Coronary artery (tissue), 2 donors: ENCODE measurements at places on chromosomes 2 and 18.

- DNase-seq = no peak
Observed at GRCh38 chr2:169715379-169716237, 18.0 kb upstream of the KLHL23 start.

- no peak for DNase-seq
Observed at GRCh38 chr2:239201531-239201876, 199.3 kb downstream of the HDAC4 start.

DNA sequence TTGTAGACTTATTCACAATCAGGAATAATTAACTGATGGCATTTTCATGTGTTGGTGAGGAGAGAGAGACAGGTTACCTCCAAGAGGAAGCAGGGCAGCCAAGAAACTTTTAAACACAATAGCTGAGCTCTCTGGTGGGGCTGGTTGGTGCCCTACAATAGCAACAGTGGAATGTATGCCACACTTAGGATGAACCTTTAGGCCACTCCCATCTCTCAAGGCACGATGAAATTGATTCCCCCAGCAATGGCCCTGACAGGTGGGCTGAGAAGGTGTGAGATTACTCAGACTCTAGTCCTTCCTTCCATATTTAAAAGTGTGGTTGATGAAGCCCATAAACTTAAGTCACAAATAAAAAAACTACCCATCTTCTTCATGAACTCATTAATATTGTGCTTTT lies 219.4 kb upstream of the CYRIA start:
- DNase-seq = no peak

- DNase-seq = no peak
Observed at GRCh38 chr2:225487878-225488416, 88.4 kb downstream of the NYAP2 start.

DNA sequence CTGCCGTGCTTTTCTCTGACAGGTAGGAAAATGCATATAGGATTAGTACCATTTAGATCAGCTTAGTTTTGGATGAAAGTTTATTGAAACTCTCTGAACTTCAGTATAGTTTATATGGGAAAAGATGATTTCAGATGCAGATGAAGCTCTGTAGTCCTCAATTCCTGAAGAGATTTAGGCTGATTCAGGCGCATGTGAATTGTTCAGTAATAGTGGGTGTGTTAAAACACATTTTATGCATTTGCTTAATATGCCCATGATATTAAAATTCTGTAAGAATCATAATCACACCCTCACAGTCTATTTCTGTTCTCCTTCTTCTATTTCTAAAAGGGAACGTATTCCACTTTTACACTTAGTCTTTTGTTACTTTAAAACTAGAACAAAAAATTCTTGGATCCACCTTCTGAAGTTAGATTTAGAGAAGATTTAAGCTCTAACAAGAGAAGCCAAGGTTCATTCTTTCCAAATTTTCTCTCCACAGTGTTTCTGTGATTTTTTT lies 44.5 kb upstream of the FAM237A start:
- DNase-seq = no peak

- DNase-seq = no peak
Observed at GRCh38 chr2:26020231-26020640, 13.6 kb upstream of the RAB10 start.

GRCh38 chr2:26325851-26326250 lies 20.1 kb upstream of the SELENOI start:
- no peak for DNase-seq

- DNase-seq = peak; percentile 77
Observed at GRCh38 chr18:21110713-21111345, 784 bp downstream of the ROCK1 start.

DNA sequence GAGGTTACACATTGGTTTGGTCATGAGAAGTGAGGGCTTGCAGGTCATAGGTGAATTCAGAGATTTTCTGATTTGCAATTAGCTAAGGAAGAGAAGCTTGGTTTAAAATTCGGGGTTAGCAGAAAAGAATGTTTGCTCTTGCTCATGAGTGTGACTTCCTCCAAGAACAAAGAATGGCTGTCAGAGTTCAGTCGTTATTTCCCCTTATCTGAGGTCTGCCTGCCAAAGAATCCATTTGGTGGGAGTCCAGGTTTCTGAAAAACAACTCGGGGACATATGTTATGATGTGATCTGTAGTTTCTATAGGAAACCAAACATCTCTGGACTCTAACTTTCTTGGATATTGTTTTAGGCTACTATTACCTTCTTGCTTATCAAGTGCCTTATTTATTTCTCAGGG lies 3.2 kb upstream of the UGT1A6 start:
- DNase-seq = no peak

DNA sequence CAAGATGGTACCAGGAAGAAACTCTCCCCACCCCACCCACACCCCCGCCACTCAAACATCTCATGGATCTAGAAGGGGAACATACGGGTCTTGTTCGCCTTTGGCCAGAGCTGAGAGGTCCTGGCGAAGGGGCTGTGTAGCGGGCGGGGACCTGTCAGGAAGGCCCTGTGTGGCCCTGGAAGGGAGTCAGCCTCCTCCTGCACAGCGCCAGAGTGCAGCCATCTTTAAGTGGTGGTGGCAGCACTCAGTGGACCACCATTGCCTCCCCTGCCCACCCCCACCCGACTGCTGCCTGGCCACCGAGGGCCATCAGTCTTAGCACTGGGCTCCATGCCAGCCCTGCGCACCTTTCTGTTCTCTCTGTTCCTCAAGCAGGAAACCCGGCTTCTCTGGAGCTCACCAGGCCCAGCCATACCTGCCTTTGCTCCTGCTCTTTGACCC lies 11.6 kb upstream of the FAHD2A start:
- no peak for DNase-seq

DNA sequence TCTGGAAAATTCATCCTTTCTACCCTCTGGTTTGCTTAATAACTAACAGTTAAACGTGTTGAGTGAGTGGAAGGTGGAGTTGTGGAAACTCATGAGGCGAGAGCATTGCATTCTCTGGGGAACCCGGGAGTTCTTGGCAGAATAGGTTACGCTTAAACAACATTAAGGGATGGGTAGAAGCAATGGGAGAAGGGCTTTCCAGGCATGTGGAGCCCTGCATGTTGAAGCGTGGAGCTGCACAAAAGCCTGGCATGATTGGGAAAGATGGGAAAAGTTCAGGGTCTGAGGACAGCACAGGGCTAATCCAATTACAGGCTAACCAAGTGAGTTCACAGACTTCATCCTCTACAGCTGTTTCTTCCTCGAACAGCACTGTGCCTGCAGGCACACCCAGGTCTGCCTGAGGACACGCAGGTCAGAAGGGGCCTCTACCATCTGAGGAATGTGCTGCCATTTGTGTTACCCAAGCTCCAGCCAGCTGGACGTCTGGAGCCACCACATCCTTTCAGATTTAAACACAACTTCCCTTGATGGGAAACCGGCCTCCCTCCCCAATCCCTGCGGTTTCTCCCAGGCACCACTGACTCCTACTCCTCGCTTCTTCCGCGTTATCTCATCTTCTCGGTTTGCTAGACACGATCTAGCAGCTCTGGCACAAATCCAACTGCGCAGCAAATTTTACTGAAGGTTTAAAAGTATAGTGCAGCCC lies 164.2 kb downstream of the ANTXR1 start:
- peak; percentile 88 for DNase-seq

DNA sequence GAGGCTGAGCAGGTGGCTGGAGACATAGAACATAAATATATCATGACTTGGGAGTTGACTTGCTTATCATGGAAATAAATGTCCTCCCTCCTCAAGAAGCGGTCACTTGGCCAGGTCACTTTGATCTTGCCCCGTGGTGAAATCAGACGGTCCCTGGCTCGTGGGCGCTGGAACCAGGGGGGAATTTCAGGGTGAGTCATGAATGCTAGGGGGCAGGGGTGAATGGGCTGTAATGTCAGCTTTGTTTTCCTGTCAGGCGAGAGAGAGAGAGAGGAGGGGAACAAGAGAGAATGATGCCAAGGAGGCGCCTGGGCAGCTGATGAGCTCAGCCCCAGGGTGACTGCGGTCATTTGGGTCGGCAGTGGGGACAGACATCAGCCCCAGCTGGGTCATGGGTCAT lies 47.7 kb downstream of the RRM2 start:
- no peak for DNase-seq

DNA sequence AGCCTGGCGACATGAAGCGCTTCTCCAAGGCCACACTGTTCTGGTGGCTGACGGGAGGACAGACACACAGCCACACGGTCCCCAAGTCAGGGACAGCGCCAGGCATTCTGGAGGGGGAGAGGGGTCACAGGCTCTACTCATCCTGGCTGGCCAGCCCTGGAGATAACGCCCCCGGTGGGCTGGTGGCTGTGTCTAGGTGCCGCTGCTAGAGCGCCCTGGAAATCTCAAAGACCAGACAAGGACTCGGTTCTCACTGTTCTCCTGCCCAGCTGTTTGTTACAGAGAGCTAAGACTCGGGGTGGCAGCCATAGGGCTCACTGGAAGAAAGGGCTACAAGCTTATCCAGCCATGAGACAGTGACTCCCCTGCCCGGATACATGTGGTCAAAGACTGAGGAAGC lies 72.0 kb downstream of the KCNF1 start:
- DNase-seq = no peak

- DNase-seq = no peak
Observed at GRCh38 chr2:9570182-9571060, 14.8 kb upstream of the ADAM17 start.

- DNase-seq = no peak
Observed at GRCh38 chr2:148667113-148667836, 22.7 kb downstream of the EPC2 start.

GRCh38 chr2:201248288-201248844 lies 12.0 kb upstream of the CASP8 start:
- no peak for DNase-seq

DNA sequence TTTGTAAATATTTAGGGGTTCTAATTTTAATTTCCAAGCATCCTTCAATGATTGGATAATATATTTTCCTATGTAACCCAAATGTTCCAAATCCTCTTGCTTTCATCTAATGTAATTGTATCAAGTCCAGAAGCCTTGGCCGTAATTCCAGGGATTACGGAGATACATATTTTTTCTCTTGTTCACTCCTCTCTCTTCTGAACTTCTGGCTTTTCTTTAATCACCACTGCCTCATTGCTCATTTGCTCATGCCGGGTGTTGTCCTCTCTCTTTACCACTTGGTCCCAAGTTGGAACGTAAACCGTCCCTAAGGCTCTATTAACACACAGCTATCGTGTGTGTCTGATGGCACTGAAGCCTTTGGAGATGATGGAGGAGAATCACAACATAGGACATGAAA lies 188.7 kb upstream of the COL3A1 start:
- no peak for DNase-seq

DNA sequence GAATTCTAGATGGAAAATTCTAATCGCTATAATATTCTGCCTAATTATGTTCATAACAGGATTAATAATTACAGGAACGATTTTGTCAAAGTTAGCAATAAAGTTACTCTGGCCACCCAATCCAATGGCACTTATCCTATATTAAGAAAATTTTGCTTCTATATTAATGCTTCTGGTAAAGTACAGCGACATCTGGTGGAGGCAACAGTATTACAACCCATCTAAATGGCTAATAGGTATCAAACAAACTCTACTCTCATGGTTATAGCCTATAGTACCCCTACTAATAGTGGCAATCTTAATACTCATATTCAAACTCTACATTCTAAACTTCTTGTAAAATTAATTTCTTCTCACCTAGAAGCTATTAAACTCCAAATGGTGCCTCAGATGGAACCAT lies 1084.7 kb upstream of the LRRTM1 start:
- DNase-seq = no peak

DNA sequence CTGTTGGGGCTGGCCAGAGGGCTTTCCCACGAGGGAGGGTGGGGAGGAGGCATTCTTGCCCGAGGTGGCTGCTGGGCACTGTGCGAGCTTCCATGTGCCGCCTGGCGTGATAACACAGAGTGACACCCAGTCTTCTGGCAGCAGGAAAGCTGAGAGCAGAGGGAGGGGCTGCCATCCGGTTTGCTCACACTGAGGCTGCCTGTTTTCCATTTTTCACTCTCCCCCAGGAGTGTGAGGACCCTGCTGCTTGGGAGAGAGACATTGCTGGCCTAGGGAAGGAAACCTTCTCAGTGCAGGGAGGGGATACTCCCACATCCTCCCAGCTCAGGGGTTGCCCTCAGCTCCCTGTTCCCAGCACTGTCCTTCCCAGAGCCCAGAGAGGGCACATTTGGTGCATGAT lies 73.1 kb downstream of the INHBB start:
- peak; percentile 49 for DNase-seq

DNA sequence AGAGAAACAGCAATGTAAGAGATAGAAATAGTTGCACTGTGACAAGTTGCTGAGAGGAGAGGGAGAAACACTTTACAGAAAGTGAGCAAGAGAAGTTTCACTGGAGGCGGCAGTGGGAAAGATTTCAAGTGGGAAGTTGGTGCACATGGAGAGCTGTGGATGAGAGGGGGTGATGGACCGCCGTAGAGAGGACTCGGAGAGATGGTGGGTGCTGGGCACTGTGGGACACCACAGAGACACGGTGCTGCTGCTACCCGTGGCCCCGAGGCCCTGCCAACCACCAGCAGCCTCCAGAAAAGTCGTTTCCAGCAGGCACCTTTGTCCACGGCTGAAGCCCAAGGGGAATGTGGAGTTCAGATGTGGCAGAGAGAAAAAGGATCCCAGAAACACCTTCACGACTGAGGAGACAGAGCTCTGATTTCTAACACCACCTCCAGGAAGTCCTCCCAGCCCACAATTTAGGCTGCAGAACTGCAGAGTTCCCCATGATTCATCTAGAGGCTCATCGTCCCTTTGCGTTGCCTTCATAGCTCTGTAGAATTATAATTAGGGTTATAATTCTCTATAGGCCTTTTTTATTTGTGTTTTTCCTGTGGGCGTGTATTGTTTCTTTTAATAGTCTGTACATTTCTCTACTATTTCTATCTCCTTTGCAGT lies 15.9 kb upstream of the IGFBP2 start:
- DNase-seq = no peak

- no peak for DNase-seq
Observed at GRCh38 chr2:198054299-198054698, 249.9 kb downstream of the PLCL1 start.

GRCh38 chr2:144233317-144233716 lies 286.6 kb downstream of the ZEB2 start:
- no peak for DNase-seq

- DNase-seq = no peak
Observed at GRCh38 chr2:47003641-47004427, 88.2 kb upstream of the MCFD2 start.

DNA sequence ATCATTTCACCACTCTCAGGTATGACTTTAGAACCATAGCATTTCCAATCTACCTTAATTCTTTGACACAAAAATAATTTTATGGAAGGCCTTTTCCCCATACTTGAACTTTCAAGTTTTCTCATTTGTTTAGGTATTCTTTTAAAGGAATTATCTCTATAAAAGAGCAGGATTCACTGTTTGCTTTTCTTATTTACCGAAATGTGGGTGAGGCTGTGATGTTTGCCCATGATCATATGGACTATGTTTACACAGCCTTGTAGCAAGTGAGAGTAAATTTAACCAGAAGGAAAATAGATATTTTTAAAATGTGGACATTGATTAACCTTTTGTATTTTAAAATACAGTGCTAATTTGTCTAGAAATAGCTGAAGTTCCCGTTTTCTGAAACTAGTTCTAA lies 26.3 kb downstream of the CAB39 start:
- no peak for DNase-seq

- DNase-seq = no peak
Observed at GRCh38 chr18:60846396-60846795, 473.8 kb upstream of the MC4R start.
